Stimulated activated CD4-positive, alpha-beta T cell treated with anti-CD3 and anti-CD28 coated beads, Interleukin-1b, Interleukin-23, amount 100 ng/mL, for 24 hours (primary cell): ENCODE measurements at places on chromosomes 5 and 9.

- DNase-seq = no peak
These were observed 936.1 kb upstream of the WWC1 start for GRCh38 chr5:167355346-167355745.

GRCh38 chr9:14311171-14311949, 2.6 kb downstream of the NFIB start:
- DNase-seq = no peak

GRCh38 chr5:98827588-98828284, 54.3 kb downstream of the RGMB start:
- DNase-seq = no peak

GRCh38 chr9:116320290-116320689, 166.7 kb downstream of the PAPPA start:
- no peak for DNase-seq

- DNase-seq = no peak
These were observed 20.2 kb downstream of the SIL1 start for GRCh38 chr5:139177809-139178588.

DNA sequence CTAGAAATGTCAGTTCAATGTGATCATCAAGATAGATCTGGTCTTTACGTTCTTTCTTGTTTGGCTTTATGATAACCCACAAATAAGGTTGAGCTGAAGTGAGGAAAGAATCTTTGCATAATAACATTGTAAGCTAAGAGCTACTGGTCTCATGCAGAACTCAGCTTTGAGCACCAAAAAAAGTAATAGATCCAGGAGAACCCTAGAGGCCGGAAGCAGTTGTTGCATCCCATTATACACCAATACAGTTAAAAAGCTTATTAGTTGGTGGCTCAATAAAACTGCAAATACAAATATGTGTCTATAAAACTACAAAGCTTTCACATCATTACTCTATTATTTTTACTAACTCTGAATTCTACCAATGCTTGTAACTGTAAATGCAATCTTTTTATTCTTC, 85.5 kb upstream of the NUDT12 start:
- DNase-seq = no peak

- no peak for DNase-seq
These were observed 61.7 kb downstream of the MRPL36 start for GRCh38 chr5:1737790-1738405.

DNA sequence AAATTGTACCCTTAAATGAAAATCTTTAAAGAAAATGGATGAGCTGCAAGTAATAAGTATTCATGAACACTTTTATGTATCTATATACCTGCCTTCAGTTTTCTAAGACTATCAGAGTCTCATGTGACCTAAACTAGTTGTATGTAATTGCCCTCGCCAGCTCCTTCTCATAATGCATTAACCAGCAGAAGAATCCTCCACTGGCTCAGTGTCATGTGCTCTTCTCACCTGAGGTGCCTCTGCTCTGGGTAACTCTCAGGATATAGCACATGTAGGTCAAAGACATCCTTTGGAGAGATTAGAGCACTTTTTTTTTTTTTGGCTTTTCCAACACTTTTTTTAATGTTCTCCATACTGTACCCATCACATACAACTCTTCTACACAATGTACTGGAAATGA, 183.7 kb upstream of the GNA14 start:
- no peak for DNase-seq

DNA sequence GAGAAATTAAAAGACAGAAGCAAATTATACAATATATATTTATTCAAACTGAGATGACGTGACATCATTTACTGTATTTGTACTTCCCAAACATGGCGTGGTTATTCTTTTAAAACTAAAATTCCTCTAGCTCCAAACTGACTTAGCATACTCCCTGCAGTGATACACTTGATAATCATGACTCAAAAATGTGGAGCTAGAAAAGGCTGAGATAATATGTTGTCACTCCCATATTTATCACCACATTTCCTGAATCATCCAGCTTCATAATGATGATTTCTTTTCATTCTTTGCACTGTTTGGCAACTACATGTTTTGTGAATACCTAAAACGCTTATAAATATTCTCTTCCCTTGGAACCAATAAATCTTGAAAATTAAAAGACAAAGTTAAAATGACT, 341.0 kb downstream of the EBF1 start:
- DNase-seq = no peak

GRCh38 chr9:127524373-127524772, 73.1 kb downstream of the LRSAM1 start:
- DNase-seq = no peak

DNA sequence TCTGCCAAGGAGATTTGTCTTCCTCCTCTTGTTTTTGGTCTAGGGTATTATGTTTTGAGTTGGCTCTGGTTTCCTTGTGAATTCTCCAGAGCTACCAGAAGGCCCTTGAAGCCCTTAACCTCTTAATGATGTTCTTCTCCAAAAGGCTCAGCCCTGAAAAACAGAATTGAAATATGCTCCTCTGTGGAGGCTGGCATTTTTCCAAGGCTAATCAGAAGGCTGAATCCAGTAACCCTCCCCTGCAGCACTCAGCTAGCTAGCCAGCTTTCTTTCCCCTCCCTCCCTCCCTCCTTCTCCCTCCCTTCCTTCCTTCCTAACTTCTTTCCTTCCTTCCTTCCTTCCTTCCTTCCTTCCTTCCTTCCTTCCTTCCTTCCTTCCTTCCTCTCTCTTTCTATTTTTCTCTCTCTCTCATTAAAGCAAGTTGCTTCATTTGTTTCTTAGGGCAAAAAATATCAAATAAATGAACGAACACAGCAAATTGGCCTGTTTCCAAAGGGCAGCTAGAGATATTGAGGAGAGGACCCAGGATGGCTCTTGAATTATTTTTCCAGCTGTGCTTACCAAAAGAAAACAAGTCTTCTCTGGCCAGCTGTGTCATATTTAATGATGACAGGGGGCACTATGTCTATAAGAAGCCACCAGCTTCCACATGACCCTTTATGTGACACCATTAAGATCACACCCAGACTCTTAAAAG, 38.7 kb downstream of the JAKMIP2 start:
- DNase-seq = no peak

GRCh38 chr5:150464554-150465012, 15.0 kb upstream of the RPS14 start:
- DNase-seq = no peak

- no peak for DNase-seq
These were observed 87.6 kb upstream of the PLCXD3 start for GRCh38 chr5:41598011-41598410.

DNA sequence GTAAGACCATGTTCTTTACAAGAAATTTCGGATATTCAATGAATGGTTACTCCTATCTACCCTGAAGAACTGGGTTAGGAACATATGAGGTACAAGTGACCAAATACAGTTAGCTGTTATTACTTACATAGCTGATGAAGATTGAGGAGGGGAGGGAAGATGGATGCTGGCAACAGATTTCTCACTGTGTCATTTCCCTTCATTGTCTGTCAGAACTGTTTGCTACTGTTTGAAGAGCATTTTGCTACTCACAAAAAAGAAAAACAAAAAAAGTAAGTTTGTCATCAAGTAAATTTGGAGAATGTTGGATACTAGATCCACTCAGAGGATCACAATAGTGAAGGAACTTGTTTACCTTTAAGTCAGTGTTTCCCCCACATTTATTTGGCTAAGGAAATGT, 53.7 kb downstream of the ENC1 start:
- no peak for DNase-seq

GRCh38 chr9:135299651-135300345, 179.8 kb upstream of the PPP1R26 start:
- DNase-seq = no peak

DNA sequence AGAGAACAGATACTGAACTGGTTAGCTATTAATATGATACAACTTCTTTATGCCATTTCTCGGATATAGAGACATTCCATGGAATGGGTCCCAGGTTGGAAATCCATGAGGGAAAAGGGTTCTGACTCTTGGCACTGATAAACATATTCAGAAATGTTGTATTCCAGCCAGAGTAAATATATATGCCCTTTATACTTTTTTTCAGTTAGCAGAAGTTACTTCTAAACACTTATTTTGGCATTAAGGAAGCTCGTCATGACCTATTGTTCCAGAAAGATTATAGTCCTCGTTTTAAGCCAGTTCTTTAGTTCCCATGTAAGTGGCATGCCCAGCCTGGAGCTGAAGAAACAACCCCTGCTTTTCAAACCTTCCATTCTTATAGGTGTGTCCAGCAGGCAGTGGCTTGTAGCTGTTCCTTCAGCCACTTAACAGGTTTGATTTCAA, 181.6 kb downstream of the CD180 start:
- DNase-seq = no peak

GRCh38 chr9:97557606-97558095, 56.2 kb downstream of the TMOD1 start:
- no peak for DNase-seq

DNA sequence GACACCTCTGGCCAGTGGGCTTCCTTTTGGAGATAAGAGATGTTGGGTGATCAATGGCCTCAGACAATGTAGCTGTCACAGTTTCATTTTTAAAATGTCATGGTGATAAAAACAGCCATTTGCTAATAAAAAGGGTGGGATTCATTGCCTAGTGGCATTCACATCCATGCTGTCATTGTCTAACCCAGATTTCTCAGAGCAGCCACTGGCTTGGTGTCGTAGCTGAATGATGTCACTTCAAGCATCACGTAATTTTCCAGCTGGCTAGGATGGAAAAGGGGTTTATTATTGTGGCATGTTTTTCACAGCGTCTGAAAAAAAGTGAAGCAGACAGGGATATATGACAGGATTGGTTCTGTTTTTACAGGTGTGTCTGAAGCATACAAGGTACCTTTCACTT, 184.7 kb downstream of the AOPEP start:
- no peak for DNase-seq
